ENCODE measurements at places on chromosomes 7 and 10.

DNA sequence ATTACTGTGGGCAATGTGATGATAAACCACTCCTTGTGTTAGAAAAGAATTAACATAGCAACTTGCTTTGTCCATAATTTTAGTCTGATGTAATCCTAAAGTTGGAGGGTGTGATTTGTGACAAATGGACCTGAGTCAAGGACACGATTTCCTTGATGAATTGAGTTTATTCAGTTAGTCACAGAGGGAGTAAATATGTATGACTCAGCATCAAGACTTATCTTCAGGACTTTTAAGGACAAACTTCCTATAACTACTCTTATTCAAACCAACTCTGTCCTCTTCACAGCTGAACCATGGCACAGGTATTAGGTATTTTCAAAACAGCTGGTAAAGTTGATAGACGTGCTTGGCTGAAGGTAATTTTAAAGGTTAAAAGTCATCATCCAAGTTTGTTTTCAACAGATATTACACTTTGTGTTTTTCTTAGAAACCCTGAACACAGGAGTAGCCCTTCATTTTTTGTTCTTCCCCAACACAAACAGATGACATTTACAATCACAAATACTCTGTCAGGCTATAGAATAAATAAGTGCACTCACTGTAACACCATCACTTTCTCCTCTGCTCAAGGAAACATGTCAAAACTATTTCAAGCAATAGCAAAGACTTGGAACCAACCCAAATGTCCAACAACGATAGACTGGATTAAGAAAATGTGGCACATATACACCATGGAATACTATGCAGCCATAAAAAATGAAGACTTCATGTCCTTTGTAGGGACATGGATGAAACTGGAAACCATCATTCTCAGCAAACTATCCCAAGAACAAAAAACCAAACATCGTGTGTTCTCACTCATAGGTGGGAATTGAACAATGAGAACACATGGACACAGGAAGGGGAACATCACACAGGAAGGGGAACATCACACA is 54.5 kb downstream of the COA1 start:
- DNase-seq = no peak

GRCh38 chr7:115229401-115230105 is 307.7 kb downstream of the MDFIC start:
- no peak for DNase-seq

DNA sequence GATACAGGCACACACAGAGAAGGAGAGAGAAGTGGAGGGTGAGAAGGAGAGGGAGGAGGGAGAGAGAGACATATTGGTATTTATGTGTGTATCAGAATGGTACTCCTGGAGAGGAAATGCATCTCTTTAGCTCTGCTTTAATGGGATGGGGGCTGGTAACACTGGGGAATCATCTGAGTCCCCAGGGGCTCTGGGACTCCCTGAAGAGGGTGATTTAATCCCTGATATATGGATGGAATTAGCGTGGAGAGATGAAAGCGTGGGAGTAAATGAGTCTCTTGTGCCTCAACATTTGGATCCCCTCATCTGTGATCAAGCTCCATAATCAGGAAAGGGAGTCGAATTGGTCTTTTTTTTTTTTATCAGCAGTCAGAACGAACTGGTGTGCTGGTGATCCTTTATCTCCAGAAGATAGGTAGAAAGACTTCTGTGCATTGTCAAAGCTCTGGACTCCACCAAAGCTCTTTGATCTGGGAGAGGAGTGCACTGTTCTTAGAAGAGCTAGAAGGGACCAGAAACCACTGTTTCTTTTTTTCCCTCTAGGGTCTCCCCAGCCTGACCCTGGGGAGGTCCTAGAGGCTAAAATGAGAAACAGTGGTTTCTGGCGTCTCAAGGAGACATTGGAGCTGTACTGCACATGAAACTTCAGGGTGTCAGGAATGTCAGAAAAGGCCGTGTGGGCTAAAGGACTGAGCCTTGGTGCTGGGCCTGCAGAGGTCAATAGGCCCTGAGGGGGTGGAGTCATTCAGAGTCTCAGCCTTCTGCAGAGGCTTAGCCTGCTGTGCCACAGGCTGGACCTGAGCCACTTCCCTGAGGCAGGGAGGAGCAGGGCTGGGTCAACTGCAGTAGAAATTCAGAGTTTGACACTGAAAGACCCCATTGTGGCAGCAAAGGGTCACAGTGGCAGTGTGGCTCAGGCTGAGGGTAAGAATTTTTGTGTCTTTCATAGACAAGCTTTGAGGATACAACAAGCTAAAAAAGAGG is 234.4 kb upstream of the SLC26A5 start:
- DNase-seq = no peak

- DNase-seq = no peak
Observed at GRCh38 chr7:68691261-68692216, 906.7 kb upstream of the AUTS2 start.

GRCh38 chr10:33129141-33129995 is 171.3 kb upstream of the ITGB1 start:
- no peak for DNase-seq

DNA sequence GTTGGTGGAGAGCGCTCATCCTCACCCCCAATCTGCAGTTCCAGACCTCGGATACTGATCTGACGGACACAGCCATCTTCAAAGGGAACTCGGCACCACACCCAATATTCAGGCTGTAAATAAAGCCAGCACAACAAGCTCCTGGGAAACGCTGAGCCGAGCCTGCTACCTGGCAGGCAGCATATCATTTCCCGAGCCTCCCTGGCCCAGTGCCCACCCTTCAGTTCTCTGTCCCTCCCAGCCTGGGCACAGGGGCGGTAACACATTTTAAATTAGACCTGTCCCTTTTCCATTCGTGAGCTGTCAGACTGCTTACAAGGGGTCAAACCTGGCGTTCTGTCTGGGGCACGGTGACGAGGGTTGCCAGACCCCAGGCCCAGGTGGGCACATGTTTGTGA is 250.5 kb downstream of the ARHGAP12 start:
- DNase-seq = no peak

DNA sequence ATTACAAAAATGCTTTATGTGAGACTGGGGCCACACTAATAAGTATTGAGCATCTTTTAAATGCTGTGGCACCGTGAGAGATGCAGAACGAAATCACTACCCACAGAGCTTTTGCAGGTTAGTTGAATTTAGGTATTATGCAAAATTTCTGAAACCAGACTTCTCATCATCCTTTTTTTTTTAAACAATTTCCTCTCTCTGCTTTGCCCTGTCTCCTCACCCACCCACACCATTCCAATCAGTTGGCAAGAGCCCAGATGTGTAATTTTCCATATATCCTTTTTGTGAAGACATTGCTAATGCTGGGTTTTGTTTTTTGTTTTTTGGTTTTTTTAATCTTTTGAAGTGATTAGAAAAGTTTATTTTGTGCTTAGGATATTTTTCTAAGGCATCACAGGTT is 1.1 kb downstream of the YAE1 start:
- no peak for DNase-seq

- no peak for DNase-seq
Observed at GRCh38 chr7:73718438-73718881, 1.0 kb downstream of the STX1A start.

DNA sequence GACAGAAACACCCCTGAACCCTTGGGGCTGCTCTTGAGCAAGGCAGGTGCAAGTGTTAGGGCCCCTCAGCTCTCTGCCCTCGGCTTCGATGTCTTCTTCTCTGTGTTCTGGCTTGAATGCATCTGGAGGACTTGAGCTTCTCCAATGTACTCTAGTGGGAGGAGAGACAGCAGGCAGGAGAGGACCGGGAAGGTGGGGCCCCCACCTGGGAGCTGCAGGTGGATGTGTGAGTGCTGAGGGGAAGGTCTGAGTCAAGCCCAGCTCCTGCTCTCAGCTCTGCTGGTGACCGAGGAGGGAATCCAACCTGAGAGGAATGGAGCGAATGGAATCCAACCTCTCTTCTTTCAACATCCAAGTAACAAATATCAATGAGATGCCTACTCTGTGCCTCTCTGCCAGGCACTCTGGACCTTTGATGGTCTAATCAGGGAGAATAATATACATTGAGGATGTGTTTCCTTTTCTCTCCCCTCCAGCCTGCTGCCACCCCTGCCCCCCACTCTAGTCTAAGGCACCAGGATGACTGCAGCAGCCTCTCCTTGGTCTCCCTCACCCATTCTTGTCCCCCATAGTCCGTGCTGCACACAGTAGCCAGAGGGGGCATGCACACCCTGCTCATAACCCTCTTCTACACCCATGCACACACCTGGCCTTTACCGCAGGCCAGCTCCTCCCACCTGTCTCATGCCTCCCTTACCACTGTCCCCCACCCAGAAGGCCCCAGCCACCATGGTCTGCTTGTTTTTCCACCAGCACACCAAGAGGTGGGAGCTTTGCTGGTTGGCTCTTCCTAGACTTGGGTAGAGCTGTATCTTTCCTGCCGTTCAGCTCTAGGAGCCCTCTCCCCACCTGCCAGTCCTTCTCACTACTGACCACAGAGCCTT is 13.6 kb downstream of the TBATA start:
- no peak for DNase-seq

GRCh38 chr10:131015271-131015670 is 296.2 kb downstream of the TCERG1L start:
- no peak for DNase-seq

- no peak for DNase-seq
Observed at GRCh38 chr10:9911488-9911887, 1106.2 kb upstream of the CELF2 start.

- DNase-seq = no peak
Observed at GRCh38 chr7:101681170-101682007, 52.3 kb upstream of the MYL10 start.

DNA sequence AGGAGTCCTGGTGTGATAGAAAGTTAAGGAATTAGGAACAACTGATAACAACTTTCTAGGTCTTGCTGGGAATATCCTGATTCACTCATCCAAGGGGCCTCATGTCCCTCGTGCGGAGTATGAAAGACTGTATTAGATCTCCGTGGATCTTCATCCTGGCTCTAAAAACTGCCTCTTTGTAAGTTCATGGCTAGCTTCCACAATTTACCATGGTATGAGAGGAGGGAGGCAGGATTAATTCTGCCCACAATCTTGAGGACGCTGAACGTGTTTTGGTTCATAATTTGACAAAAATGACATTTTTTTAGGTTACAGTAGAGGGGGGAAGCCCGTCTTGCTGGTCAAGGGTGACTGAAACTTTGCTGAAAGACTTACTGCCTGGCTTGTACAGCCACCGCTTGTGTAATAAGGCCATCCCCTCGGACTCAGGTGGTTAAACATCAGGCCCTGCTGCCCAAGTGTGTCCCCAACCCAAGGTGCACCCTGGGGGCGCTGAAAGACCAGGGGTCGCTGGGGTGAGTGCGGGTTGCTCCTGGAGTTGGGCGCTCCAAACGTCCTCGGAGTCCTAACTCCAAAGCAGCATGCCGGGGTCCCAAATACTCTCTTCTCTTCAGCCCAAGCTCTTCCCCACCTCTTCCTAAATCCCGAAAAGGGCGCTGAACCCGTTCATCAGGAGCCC is 733 bp downstream of the HIBADH start:
- DNase-seq = no peak

Measured in anterior cingulate cortex (tissue), 58 donors.